ENCODE measurements at places on chromosomes 1 and 21.

DNA sequence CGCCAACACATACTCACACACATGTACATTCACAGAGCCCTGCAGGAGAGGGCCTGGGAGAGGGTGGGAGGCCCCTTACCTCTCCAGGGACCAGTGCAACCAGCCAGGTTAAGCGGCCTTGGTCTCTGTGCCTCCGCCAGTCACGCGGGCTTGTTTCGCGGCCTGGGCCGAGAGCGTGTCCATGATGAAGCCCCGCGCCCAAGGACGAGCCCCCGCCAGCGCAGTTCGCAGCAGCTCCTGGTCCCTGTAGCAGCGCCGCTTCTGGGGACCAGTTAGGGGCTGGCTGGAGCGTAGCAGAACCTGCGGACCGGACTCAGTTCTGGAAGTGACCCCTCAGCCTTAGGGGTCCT, 7.3 kb upstream of the FAM167B start:
- no peak for DNase-seq

- peak; percentile 8 for DNase-seq
Measured at GRCh38 chr1:93516164-93516563, 68.2 kb downstream of the FNBP1L start.

- no peak for DNase-seq
Measured at GRCh38 chr1:157658571-157658970, 42.0 kb downstream of the FCRL3 start.

- DNase-seq, result peak; percentile 45
Measured at GRCh38 chr1:106921186-106921585, 135.3 kb upstream of the PRMT6 start.

- no peak for DNase-seq
Measured at GRCh38 chr1:242139442-242139841, 140.5 kb upstream of the MAP1LC3C start.

GRCh38 chr1:48492392-48492791, 20.4 kb upstream of the SPATA6 start:
- DNase-seq, result no peak

DNA sequence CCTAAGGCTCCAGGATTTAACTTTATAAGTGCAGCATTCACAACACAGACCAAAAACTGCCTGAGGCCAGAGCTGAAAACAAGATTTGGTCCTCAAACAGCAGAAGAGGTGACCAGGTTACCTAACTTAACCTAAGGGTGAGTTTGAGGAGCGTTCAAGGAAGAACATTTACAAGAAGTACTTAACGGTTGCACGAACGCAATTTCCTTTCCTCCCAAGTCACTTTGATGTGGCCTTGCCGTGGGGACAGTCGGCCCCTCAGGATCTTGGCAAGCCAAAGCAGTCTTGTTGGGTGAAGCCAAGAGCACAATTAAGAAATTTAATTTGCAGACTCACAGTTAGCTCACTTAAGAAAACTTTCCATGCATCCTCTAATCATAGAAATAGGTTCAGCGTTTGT, 202.6 kb upstream of the COA6 start:
- DNase-seq, result no peak

- DNase-seq, result no peak
Measured at GRCh38 chr1:101325144-101325543, 88.3 kb downstream of the S1PR1 start.

DNA sequence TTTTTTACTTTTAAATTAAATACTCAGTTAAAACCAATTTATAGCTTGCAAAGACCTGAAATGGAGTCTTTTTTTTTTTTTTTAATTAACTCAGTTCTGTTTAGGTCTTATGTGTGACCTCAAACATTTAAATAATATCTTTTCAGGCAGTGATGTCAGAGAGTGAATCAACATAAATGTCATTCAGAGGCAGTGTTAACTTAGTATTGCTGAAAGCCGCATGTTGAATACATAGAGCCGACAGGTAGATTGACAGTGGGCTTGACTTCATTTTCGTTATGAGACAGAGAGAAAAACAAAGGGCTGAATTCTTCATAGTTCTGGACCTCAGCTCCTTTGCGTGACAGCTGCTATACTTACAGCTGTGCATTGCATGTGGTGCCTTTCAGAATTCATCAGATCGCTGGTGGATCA, 51.5 kb downstream of the PRDM2 start:
- DNase-seq, result no peak

- no peak for DNase-seq
Measured at GRCh38 chr1:180248176-180248575, 18.1 kb downstream of the LHX4 start.

DNA sequence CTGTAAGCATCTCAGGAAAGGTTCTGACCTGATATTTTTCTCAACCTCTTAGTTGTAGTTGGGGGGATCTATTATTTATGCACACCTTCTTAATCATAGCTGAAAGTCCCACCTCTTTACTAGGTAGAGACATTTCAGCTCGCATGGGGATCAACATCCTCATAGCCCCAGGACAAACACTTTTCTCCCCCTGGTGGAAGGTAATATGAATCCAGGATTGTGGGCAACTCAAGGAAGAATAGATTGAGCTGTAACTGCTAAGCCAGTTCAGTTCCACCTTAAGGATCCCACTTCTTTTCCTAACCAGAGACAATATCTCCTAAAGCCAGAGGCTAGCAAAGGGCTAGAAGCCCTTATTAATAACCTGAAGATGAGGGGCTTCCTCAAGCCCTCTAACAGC, 25.4 kb upstream of the SMYD3 start:
- no peak for DNase-seq

- no peak for DNase-seq
Measured at GRCh38 chr1:169078163-169078883, 28.2 kb upstream of the ATP1B1 start.

GRCh38 chr1:54564312-54565112, 16.5 kb downstream of the ACOT11 start:
- no peak for DNase-seq

GRCh38 chr1:44489481-44489880, 84.4 kb downstream of the RNF220 start:
- peak; percentile 71 for DNase-seq

- peak; percentile 93 for DNase-seq
Measured at GRCh38 chr1:37479255-37480124, 5.1 kb downstream of the ZC3H12A start.

DNA sequence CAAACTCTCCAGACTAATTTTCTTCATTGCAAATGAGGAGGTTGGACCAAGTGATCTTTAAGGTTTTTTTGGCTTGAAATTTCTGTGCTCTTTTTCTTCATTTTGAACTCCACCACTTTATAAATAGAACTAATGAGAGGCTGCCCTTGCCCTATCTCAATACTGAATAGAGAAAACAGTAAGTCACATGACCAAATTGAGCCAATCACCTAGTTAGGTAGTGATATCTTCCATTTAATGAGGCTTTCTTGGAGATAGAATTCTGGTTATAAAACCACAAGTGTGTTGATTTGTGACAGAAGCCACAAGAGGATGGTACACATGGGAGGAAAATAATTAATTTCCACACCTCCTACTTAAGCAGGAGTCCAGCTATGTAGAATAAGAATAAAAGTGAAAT, 263.4 kb upstream of the SNX7 start:
- no peak for DNase-seq

GRCh38 chr1:162383091-162383490, 1.6 kb downstream of the C1orf226 start:
- no peak for DNase-seq

- DNase-seq, result peak; percentile 28
Measured at GRCh38 chr1:229254910-229255541, 15.9 kb upstream of the RAB4A start.

GRCh38 chr21:31713973-31714740, 17.8 kb downstream of the SCAF4 start:
- DNase-seq, result peak; percentile 28

- DNase-seq, result no peak
Measured at GRCh38 chr1:115428256-115428655, 90.2 kb upstream of the NGF start.

DNA sequence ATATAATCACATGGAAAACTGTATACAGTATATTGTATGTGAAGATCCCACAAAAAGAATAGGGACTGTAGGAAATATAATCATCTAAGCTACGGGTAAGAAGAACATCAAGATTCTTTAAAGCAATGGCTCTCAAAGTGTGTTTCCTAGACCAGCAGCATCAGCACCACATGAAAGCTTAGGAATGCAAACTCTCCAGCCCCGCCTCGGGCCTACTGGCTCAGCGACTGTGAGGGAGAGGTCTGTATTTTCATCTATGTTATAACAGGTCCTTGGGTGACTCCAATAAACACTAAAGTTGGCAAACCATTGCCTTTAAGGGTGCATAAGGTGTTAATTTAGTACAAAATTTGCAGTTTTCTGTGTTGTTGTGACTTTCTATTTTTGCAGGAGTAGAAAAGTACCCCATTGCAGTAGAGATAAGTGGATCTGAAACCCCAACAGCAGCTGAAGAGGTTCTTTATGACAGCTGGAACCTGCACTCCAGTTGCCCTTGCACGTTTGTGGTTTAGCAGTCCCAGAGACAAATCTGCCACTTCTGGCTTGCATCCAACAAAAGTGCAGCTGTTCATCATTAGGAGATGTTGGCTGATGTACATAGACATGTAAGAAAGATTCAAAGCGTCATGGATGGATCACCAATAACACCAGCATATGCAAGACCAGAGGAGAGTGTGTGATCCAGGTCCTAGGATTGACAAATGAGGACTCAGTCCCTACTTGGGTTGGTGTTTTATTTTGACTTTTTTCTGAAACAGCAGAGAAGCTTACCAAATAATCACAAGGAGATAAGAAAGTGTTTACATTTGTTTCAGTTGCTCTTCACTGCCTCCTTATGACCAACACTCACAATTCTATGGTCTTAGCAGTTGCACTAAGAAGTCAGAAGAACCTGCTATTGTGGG, 15.9 kb upstream of the IFNAR1 start:
- DNase-seq, result peak; percentile 65

DNA sequence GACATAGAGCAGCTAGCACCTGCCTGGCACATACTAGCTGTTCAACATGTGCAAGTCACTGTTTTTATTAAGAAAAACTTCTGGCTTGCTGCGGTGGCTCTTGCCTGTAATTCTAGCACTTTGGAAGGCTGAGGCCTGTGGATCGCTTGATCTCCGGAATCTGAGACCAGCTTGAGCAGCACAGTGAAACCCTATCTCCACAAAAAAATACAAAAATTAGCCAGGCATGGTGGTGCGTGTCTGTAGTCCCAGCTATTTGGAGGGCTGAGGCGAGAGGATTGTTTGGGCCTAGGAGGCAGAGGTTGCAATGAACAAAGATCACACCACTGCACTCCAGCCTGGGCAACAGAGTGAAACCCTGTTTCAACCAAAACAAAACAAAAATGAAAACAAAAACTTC, 27.7 kb upstream of the C8B start:
- DNase-seq, result no peak

DNA sequence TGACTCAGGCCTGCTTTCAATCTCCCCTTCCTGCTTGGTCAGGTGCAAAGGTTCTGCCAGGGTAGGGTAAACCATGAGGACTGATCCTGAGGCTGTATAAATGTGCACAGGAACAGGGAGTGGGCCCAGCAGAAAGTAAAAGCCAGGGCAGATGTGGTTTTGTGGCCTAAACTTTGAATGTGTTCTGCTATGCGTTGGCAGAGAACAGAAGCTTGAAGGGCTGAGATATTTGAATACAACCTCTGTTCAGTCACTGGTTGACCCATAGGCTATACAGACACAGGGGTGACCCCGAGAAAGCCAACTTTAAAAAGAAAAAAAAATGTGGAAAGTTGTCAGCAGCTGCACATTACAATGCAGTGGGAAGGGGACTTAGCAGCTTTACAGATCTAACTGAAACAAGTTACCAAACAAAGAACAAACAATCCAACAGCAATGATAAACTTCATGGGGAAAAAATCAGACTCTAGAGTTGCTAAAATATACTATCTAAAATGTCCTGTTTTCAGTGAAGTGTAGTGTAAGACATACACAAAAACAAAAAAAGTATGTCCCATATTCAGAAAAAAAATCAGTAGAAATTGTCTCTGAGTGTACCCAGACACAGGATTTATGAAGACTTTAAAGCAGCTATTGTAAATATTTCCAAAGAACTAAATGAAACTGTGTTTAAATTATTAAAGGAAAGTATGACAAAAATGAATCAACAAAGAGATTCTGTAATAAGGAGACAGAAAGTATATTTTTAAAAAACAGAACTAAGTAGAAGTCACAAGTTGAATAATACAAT, 216.1 kb downstream of the RPS6KC1 start:
- DNase-seq, result no peak

GRCh38 chr1:169160845-169161495, 54.5 kb downstream of the ATP1B1 start:
- peak; percentile 72 for DNase-seq

Measured in fibroblast of mammary gland (primary cell).